ENCODE measurements at places on chromosomes 7 and 10. TPM values are rescaled to one million over a fixed set of nuclear protein-coding genes. Genes with fewer than 3 reads are reported as not detected.

- no peak overlapping the region for H3K4me3 ChIP-seq
- H3K27me3 ChIP-seq = no peaks in the 10 kb centered on the region
- H3K36me3 ChIP-seq = no peaks in the 10 kb centered on the region
- DNase-seq = peak; percentile 66
Measured at GRCh38 chr10:26367771-26368170, 70.4 kb upstream of the APBB1IP start.

DNA sequence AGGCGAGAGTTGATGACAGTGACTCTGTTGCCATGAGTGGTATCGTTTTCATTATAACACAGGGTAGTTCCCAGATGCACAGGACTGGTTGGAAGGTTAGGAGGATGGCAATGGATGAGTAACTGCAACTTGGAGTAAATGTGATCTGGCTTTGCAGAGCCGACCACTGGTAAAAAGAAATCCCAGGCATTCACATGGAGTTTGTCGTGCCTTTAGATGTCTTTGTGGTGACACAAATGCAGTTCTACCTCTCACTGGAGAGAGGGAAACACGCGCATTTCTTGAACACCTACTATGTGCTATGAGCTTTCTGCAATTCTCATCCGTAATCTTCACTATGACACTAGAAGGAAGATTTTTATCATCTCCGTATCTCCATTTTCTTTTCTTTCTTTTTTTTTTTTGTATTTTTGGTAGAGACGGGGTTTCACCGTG lies 1.7 kb upstream of the MNX1 start:
- H3K36me3 ChIP-seq = peaks cover 3% of the 10 kb centered on the region
- no peak for DNase-seq
- peak overlapping the region; percentile 83 for H3K27ac ChIP-seq
- peak overlapping the region; percentile 75 for H3K4me3 ChIP-seq
- peaks cover 17% of the 10 kb centered on the region for H3K27me3 ChIP-seq

- H3K27ac ChIP-seq = no peak overlapping the region
- no peak for DNase-seq
- no peaks in the 10 kb centered on the region for H3K27me3 ChIP-seq
- H3K4me3 ChIP-seq = no peak overlapping the region
Measured at GRCh38 chr7:36236073-36236472, 83.0 kb downstream of the EEPD1 start.

DNA sequence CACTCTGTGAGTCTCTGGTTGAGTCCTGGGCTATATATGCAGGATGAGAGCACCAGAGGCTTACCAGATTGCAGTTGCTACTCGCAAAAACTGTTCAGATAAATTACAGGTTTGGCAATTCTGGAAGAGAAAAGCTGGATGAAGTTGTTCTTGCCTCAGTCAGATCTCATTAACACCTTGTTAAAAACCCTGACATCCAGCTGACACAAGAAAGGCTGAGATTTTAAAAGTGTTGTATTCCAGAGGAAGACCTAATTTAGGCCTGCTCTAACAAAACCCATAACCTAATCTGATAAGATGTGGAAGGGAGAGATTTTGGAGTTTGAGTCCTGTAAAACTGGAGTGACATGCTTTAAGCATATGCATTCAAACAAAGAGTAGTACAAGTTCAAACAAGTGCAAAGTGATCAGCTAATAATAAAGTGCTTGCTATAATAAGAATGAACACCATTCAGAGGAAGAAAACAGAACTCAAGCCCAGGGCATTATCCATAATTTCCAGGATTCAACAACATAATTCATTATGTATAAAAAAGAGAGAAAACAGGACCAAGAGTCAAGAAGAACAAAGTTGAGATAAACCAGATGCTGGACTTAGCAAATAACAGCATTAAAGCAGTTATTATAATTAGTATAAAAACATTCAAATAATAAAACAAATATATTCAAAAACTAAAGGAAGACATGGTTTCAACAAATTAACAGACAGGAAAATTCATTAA lies 135.5 kb downstream of the CD36 start:
- no peak overlapping the region for H3K4me3 ChIP-seq
- H3K27ac ChIP-seq = no peak overlapping the region
- H3K36me3 ChIP-seq = peaks cover 20% of the 10 kb centered on the region
- no peak for DNase-seq

- H3K36me3 ChIP-seq = no peaks in the 10 kb centered on the region
- peaks cover 27% of the 10 kb centered on the region for H3K27me3 ChIP-seq
- no peaks in the 10 kb centered on the region for H3K4me1 ChIP-seq
Measured at GRCh38 chr10:86533328-86533727, 11.7 kb upstream of the WAPL start.

DNA sequence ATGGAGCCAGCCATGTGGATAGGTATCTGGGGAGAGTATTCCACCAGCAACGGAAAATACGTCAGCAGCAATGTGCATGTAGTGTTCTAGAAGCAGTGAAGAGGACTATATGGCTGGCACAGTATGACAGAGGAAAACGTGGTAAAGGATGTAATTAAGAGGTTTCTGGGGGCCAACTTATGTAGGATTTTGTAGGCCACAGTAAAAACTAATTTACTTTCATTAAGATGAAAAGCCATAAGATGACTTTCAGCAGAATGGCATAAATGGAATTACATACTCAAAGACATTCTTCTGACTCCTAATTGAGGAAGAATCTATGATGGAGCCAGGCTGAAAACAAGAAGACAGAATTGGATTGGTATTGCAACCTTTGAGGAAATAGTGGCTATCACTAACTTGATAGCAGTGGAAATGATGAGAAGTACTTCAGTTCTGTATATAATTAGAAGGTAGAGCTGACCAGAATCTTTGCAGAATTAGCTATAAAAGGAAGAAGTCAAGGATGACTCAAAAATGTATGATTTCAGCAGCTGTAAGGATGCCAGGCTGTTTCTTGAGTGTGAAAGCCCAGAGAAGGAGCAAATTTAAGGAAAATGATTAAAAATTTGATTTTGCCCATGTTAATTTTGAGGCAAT lies 156.7 kb downstream of the MBL2 start:
- no peaks in the 10 kb centered on the region for H3K36me3 ChIP-seq
- H3K27ac ChIP-seq = no peak overlapping the region
- no peak for DNase-seq
- peaks cover 3% of the 10 kb centered on the region for H3K27me3 ChIP-seq
- H3K4me3 ChIP-seq = no peak overlapping the region
- no peaks in the 10 kb centered on the region for H3K4me1 ChIP-seq

DNA sequence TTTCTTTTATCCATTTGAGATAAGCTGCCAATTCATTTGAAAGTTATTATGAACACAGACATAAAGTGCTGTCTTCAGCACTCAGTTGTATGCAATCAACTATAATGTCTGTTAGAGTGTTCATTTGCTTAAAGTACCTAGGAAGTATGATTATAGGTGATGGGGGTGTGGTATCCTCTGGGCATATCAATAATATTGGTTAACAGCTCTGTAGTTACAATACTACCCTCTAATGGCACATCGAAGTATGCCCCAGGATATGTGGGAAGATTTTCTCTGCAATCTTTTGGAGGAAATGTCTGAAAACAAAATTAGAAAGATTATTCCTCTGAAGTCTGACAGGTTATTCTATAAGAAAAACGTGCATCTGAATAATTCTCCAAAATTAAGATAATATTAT lies 429.7 kb downstream of the ARL4A start:
- H3K4me3 ChIP-seq = no peak overlapping the region
- peaks cover 2% of the 10 kb centered on the region for H3K4me1 ChIP-seq

DNA sequence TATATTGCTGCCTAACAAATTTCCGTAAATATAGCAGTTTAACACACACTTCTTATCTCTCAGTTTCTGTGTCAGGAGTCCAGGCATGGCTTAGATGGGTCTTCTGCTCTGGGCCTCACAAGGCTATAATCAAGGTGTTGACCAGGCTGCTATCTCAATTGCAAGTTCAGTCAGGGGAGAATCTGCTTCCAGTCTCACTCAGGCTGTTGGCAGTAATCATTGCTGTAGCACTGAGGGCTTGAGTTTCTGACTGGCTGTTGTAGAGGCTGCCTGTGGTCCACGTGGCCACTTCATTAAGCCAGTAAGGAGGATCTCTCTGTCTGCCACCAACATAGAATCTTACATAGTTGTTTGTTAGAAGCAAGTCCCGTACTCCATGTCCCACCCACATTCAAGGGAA lies 138.4 kb downstream of the ST7 start:
- no peak for DNase-seq
- no peak overlapping the region for H3K27ac ChIP-seq
- H3K36me3 ChIP-seq = no peaks in the 10 kb centered on the region
- H3K4me3 ChIP-seq = no peak overlapping the region
- H3K4me1 ChIP-seq = peaks cover 29% of the 10 kb centered on the region

DNA sequence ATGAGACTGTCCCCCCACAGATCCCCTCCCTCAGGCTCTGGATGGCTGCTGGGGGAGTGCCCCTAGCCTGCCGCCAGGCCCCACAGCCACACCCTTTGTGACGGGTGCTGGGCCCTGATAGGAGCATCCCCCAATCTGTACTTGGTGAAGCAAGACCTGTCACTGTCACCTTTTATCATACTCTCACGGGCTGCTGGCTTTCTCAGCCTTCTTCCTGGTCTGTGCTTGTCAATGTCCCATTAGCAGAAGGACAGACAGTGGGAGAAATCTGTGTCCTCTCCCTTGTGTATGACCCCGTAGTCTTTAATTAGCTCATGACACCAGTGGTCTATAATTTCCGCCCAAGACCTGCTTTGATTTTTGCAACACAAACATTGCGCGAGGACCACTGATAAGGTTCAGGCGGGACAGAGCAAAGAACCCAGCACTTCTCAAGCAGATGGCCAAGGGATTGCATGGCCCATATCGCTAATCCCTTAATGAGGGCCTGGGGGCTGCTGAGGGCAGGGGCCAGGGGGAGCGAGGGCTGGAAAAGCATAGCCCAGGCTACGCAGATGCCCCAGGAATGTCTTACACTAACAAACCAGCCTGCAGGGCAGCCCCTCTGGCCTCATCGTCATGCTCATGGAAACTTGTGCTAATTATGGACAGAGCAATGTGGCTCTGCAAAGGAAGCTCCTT lies 127.8 kb downstream of the PTPN20 start:
- H3K4me3 ChIP-seq = no peak overlapping the region
- no peak for DNase-seq
- peaks cover 27% of the 10 kb centered on the region for H3K27me3 ChIP-seq
- no peak overlapping the region for H3K27ac ChIP-seq
- no peaks in the 10 kb centered on the region for H3K4me1 ChIP-seq

DNA sequence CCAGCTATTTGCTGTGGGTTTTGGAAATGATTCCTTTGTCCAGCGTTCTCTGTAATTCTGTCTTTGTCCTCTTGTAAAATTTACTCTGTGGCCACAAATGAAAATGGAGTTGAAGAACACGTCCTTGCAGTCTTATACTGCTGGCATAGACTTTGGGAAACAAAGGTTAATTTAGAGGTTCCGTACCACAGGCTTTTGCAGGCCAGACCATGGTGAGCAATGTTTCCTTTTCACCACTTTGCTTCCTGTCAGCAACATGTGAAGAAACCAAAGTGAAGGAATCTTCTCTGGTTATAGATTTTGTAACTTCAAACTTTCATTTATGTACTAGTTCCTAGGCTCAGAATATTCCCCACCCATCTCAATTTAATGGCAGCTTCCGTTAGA lies 488.5 kb downstream of the MDFIC start:
- H3K36me3 ChIP-seq = peaks cover 2% of the 10 kb centered on the region
- no peak overlapping the region for H3K4me3 ChIP-seq
- H3K4me1 ChIP-seq = no peaks in the 10 kb centered on the region
- DNase-seq = no peak
- H3K27me3 ChIP-seq = no peaks in the 10 kb centered on the region
- H3K27ac ChIP-seq = no peak overlapping the region

DNA sequence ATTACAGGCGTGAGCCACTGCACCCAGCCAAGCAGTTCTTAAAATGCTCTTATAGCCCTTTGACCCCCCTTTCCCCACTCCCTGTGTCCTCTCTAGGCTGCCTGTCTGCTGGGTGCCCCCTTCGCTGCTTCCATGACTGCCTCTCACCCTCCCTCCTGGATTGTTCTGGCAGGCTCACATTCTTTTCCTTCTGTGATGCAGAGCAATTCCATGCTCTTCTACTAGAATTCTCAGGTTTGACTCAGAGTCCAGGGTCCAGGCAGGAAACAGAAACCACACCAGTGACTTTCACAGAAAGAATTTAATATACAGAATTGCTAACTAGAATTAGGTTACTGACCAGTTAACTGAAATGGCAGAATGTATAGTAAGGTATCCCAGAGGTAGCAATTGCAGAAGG lies 244.8 kb downstream of the BAMBI start:
- no peak for DNase-seq
- H3K4me3 ChIP-seq = no peak overlapping the region
- peaks cover 14% of the 10 kb centered on the region for H3K4me1 ChIP-seq
- peaks cover 12% of the 10 kb centered on the region for H3K27me3 ChIP-seq
- H3K27ac ChIP-seq = no peak overlapping the region
- H3K36me3 ChIP-seq = no peaks in the 10 kb centered on the region

GRCh38 chr7:151062399-151063211 lies 3.2 kb downstream of the SLC4A2 start:
- peak overlapping the region; percentile 93 for H3K27ac ChIP-seq
- no peaks in the 10 kb centered on the region for H3K27me3 ChIP-seq
- peaks cover 26% of the 10 kb centered on the region for H3K4me1 ChIP-seq
- H3K4me3 ChIP-seq = peak overlapping the region; percentile 69
- peaks cover 6% of the 10 kb centered on the region for H3K36me3 ChIP-seq

DNA sequence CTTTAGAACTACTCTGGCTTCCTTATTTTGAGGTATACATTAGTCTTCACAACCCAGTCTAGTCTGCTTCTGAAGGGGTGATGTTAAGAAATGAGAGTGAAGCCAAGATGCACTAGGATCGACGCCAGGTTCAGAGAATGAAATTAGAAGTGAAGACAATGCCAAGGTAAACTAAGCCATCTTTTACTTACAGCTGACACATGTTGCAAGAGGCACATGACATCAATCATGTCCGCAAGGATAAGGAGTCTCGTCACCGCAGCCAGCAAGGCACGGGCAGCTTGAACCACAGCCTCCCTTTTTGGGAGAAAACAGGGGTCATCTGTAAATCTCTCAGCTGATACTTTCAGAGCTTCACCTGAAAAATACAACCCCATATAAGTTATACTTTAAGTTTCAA lies 156.7 kb downstream of the CTNNA3 start:
- DNase-seq = no peak
- H3K36me3 ChIP-seq = no peaks in the 10 kb centered on the region
- H3K27ac ChIP-seq = no peak overlapping the region
- H3K27me3 ChIP-seq = no peaks in the 10 kb centered on the region
- H3K4me3 ChIP-seq = no peak overlapping the region

DNA sequence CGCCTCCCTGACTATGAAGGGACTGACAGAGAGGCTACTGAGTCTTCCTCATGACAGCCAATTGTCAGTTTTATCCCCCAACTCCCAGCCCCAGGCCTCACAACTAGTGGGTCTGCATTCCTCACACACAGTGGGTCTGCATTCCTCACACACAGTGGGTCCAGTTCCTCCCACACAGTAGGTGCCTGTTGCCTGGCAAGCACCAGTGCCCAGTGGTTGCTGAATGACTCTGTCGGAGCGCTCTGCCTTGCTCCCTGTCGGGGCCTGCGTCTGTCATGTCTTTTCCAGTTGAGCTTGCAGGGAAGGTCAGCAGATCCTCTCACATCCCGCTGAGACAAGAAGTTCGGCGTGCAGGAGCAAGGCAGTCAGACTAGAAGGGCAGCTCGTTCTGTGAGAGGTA lies 590.0 kb upstream of the MKI67 start:
- H3K27ac ChIP-seq = no peak overlapping the region
- peaks cover 16% of the 10 kb centered on the region for H3K27me3 ChIP-seq
- no peak for DNase-seq
- peaks cover 5% of the 10 kb centered on the region for H3K4me1 ChIP-seq

- no peaks in the 10 kb centered on the region for H3K36me3 ChIP-seq
- H3K4me3 ChIP-seq = no peak overlapping the region
- no peaks in the 10 kb centered on the region for H3K27me3 ChIP-seq
Measured at GRCh38 chr7:145175366-145175765, 339.5 kb upstream of the TPK1 start.

Gene IRF5
- 0.44 TPM for total RNA-seq

Gene MACC1
- total RNA-seq = 16.1 TPM

Gene TRIM74
- total RNA-seq = 2.1 TPM

Data from progenitor cell of endocrine pancreas (in vitro differentiated cells).